Renal pelvis (tissue), 12 donors: ENCODE measurements at places on chromosomes 5 and 9. TPM values are rescaled to one million over a fixed set of nuclear protein-coding genes. Genes with fewer than 3 reads are reported as not detected.

GRCh38 chr9:124349675-124350493 lies 65.4 kb downstream of the PSMB7 start:
- DNase-seq: no peak

- DNase-seq: no peak
These were observed 17.8 kb downstream of the ITK start for GRCh38 chr5:157198277-157198986.

GRCh38 chr5:133030343-133031005 lies 4.1 kb upstream of the ZCCHC10 start:
- no peak for DNase-seq

DNA sequence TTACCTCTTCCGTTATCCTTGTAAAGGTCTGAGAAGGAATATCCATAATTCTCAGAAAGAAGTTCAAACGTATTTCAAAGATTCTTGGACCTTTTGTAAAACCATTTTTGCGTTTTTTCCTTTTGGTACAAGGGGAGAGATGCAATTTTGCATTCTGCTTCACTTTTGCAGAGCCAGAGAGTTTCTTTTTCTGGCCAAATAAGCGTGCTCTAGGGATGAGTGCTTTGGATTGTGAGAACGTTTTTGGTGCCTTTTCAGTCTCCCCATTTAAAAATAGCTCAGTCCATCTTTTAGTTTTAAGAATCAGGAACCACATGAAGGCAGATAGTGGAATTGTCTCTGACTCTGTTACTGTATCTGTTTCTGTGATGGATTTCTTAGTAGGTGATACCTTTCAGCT lies 1.5 kb downstream of the ARHGAP26 start:
- DNase-seq: no peak

DNA sequence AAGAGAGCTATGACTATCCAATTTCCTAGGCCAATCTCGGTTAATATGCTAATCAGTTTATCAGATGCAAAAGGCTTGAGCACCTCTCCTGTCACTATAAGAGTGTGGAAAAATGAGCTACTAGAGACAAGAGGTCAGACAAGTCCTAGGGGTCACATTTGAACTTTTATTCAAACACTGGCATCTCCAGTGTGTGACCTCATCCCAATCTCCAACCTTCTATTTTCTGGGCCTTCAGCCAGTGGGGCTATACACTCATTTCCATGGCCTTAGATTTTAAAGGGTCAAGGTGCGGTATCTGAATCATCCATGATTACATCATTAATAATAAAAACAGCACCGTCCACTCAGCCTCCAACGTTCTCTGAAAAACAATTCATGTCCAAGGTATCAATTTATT lies 139.6 kb upstream of the LRRTM2 start:
- DNase-seq: no peak

- no peak for DNase-seq
These were observed 182.4 kb downstream of the SEMA5A start for GRCh38 chr5:9363449-9363848.

GRCh38 chr5:62212648-62213047 lies 93.4 kb upstream of the KIF2A start:
- no peak for DNase-seq

GRCh38 chr5:156444753-156445291 lies 117.9 kb downstream of the SGCD start:
- no peak for DNase-seq

DNA sequence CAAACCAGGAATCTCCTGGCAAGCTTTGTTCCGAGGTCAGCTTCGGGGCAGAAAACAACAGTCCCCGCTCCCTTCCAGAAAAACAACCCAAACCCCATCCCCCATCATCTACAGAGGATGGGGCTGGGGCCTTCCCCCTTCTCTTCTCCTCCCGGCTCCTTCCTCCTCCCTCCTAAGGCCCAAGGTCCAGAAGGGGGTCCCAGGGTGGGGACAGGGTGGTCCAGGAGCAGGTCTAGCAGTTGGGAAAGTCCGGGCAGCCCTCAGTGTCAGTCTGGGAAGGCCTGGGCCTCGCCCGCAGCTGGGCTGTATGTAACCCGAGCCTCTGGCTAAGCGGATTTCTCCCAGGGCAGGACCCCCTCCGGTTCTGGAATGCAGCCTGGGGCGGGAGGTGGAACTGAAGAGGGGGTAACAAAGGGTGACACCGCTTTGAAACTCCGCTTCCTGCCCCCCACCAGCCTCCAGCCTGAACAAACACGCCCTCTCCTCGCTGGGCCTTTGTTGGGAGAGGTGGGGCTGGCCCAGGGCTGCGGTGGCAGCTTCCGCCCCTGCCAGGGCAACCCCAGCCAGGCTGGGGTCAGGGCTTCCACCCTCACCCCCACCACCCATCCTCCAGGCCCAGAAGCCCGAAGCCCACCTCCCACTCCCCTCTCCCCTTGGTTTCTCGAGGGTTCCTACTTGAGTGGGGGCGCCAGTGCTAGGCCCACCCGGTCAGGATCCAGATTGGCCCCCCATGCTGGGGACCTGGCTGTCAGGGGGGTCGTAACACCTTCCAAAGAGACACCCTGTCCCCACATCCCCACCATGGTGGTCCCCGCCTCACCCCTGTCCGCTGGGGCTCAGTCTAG lies 63.5 kb downstream of the C9orf50 start:
- peak; percentile 93 for DNase-seq

DNA sequence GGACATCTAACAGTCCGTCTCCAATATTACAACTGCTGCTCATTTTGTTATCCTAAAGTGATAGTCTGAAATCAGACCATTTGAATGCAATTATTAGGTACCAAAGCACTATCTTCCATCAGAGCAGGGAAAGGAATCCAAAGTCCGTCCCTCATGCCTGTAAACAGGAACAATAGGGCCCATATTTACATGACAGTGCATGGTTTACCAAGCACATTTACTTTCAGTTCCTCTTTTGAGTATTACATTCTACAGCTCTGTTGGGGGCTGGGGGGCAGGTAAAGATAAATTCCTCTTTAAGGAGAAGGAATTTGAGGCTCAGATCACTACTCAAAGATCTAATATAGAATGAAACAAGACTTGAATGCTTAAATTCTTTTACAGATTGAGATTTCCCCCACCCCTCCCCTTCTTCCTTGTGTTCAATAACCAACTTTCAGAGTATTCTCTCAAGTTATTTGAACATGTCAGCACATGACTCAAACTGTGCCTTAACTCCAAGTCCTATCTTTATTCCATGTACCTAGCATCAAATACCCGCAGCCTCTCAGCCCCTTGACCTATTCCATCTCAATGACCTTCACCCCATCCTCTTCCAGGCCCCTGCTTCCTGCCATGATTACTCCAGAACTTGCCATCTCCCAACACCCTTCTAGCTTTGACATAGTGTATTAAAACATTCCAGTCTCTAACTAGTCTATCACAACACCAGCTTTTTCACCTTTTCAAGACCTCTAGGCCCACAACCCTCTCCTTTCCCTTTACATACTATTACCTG lies 71.0 kb downstream of the BRINP1 start:
- no peak for DNase-seq

- peak; percentile 64 for DNase-seq
These were observed 86.1 kb downstream of the ADAMTS6 start for GRCh38 chr5:65395526-65396155.

DNA sequence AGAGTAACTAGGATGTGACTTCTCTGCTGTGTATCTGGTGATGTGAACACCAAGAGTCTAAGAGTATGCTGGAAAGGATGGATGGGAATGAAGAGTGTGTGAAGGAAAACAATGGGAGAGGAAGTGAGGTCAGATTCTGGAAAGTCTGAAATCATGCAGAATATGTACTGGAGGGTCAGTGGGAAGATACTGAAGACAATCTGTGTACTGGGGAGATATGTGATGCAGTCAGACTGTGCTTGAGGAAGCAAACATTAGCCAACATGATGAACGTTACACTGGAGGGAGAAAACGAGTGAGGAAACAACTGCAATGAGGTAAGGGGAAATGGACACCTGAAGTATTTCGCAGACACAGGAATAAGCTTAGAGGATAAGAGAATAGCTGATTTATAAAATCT lies 105.7 kb downstream of the NR3C1 start:
- no peak for DNase-seq

DNA sequence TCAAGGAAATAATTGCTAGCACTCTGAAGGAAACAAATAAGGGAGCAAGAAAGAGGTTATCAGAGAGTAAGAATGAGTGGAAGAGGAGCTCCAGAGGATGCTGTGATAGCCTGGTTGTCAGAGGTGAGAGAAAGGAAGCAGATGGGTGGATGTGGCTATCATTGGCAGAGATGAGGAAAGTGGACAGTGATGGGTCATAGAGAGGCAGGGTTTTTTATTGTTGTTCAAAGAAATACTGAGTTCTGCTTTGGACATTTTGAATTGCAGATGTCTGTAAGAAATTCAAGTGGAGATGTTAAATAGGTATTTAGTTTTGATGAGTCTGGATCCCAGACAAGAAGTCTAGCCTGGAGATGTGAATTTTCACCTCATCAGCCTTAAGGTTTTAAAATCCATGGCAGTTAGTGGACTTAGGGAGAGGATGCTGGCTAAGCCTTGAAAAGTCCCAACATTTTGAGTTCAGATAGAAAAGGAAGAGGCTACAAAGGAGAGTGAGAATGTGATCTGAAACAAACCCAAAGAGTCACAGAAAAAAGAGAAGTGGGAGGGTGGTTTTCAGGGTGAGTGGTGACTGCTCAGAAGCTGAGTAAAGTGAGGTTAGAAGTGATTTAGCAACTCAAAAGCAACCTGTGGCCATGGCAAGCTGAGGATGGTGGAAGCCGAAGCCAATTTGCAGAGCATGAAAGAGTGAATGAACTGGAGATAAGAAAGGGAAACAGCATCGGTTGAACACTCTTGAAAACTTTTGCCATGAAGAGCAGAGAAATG lies 50.4 kb downstream of the PPIC start:
- DNase-seq: no peak

MYOT gene
- 0.86 TPM for polyA plus RNA-seq

IL7R gene
- 0.89 TPM for polyA plus RNA-seq

GRIA1 gene
- polyA plus RNA-seq: 2.8 TPM

LCN15 gene
- polyA plus RNA-seq: 0.06 TPM

DRD1 gene
- polyA plus RNA-seq: 0.04 TPM

PIP5K1B gene
- 6.3 TPM for polyA plus RNA-seq

AQP7 gene
- polyA plus RNA-seq: 33.2 TPM

TGFBR1 gene
- polyA plus RNA-seq: 44.5 TPM
